ENCODE measurements at places on chromosomes 5 and 9.

- DNase-seq, result no peak
These were observed 24.4 kb downstream of the CYFIP2 start for GRCh38 chr5:157290156-157290980.

DNA sequence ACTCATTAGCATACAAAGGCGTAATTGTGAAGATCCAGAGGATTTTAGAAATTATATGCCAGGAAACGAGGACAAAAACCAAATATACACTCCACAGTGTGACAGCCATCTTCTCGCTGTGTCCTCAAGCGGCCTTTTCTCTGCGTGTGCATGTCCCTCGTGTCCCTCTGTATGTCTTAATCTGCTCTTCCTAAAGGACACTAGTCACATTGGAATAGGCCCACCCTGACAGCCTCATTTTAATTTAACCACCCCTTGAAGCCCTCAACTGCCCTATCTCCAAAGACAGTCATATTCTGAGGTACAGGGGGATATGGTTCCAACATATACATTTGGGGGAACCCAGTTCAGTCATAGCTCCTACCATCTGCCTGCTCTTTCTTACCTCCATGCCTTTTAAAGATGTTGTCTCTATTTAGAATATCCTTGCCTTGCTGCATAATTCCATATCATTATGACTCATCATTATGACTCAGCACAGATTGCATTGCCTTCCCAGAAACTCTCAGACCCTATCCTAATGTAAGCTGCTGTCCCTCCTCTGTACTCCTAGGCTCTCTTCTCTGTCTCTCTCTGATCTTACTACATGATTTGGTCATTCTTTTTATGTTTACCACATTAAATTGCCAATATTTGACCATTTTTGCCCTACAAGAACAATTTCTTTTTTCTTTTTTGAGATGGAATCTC lies 210.9 kb downstream of the AOPEP start:
- no peak for DNase-seq

DNA sequence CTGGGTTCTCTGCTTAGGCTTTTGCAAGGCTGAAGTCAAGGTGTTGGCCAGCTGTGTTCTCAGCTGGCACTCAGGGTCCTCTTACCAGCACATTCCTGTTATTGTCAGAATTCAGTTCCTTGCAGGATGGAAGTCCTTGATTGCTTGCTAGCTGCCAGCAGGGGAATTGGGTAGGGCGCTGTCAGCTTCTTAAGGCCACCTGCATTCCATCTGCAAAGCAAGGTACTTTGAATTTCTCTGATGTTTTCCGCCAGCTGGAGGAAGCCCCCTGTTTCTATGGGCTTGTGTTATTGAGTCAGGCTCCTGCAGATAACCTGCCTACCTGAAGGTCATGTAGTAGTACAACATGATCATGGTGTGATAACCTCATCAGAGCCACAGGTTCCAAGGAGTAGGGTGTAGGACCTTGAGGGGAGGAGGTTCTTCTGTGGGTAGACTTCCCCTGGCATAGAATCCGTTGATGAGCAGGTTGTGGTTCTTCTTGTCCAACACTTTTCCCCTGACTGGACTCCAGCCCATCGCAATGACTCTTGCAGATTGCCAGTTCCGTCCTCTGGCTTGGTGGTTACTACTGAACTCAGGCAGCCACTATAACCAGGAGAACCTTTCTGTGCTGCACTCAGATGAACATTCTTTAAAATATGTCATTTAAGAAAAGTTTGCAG lies 6.8 kb downstream of the TENT4A start:
- DNase-seq, result no peak

DNA sequence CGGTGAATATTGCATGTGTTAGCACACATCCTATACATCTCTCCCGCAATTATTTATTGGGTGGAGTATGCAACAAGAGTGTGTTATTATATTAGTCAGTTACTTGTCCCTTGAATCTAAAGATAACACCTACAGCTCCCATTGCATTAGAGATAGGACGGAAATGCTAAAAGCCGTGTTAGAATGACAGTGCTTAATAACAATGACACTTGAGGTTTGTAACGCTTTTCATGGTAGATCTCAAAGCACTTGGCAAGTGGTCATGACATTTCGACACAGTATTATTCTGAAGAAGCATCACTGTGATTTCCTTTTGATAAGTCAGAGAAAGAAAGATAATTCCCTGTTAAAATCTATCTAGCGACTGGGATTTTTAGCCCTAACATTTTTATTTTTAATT lies 33.4 kb upstream of the TRIO start:
- no peak for DNase-seq

GRCh38 chr5:75199946-75200345 lies 36.7 kb downstream of the ANKRD31 start:
- no peak for DNase-seq

- DNase-seq, result peak; percentile 70
These were observed 492 bp downstream of the RABL6 start for GRCh38 chr9:136808075-136808805.

GRCh38 chr5:58366461-58366860 lies 93.4 kb downstream of the PLK2 start:
- no peak for DNase-seq

- no peak for DNase-seq
These were observed 222.6 kb downstream of the CAAP1 start for GRCh38 chr9:26669701-26670670.

DNA sequence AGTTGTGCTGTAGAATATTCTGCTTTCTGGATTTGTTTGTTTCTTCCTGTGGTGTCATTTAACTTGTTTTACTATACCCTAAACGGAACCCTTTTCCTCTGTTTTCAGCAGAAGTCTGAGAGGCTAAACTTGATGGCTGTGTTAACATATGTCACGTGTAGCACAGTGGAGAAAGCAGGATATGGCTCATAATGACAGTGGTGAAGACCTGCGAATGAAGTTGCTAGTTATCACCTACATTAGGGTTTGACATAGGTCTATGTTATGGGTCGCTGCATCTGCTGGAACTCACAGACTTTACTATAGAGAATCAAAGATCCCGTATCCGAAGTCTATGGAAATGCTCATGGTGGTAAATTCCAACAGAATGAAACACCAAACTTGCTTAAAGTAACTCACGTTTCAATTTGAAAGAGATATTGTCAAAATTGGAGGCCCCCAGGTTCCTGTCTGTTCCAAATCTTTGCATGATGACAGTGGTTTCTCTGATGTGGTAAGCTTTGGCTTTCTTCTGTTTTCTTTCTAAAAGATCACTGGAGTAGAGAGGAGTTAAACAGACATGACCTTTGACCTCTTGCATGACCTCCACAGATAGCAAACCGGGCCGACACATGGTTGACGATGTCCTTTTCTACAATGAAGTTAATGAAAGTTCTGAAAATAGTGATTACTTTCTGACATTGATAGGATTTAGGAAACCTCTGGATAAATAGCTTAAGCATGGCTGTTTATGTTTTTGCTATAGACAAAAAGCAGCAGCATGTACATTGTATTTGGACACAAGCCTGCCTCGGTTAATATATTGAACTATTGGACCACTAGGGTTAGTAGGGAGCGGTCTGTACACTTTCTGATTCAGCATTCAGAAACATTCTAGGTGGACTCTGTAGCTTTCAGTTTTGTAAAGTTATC lies 3.1 kb upstream of the CATSPER3 start:
- no peak for DNase-seq

DNA sequence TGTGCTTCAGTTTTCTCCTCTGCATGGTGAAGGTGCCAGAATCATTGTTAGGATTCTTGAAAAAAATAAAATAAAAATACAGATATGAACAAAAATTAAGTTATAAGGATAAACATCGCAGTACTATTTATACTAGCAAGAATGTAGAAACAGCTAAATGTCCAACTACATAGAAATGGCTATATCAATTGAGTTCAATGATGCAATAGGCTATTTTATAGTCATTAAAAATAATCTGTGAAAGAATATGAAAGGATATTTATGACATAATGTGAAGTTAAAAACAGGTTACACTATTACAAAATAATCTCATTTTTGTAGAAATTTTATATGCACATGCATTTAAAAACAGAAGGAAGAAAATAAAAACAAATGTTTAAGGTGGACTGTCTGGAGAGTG lies 198.7 kb upstream of the TRIM32 start:
- no peak for DNase-seq

- no peak for DNase-seq
These were observed 368.4 kb downstream of the CDH18 start for GRCh38 chr5:19619571-19619970.

DNA sequence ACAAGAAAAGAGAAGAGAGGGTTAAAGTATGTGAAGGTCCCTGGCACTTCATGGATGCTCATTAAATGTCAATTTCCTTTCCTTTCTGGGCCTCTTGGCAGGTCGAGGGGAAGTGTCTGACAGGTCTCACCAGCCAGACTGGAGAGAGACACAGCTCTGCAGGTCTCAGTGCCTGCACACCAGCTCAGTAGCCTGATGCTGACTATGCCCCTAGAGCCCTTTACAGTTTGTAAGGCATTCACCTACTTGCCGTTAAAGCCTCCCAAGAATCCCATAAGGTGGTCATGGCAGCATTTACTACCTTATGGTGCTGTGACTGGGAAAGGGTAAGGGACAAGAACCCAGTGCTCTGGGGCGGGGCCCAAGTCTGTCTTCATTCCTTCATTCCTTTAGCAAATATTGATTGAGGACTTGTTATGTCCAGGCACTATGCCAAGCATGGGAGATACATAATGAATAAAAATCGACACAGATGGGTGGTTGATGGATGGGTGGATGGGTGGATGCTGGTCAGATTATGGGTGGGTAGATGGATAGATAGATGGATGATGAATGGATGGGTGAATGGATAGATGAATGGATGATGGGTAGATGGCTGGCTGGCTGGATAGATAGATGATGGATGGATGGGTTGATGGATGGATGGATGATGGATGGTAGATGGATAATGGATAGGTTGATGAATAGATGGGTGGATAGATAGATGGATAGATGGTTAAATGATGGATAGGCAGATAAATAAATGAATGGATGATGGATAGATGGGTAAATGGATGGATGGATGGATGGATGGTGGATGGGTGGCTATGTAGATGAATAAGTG lies 21.3 kb upstream of the KIF12 start:
- no peak for DNase-seq

GRCh38 chr9:113625486-113625885 lies 162.0 kb downstream of the RGS3 start:
- DNase-seq, result no peak

DNA sequence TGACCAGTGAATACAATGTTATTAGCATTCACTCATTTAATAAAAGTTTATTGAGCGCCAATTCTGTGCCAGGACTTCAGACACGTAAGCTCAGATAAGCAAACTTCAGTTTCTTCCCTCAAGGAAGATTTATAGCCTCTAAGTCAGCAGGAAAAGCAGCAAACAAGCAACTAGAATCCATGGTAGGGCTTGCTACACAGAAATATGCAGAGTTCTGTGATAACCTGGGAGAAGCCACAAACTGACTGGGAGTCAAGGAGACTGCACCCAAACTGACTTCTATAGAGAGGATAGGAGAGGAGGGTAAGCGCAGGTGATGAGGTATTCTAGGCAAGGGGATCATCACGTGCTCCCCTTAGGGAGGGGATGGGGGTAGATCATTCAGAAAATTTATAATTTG lies 1.4 kb upstream of the OGN start:
- DNase-seq, result no peak

DNA sequence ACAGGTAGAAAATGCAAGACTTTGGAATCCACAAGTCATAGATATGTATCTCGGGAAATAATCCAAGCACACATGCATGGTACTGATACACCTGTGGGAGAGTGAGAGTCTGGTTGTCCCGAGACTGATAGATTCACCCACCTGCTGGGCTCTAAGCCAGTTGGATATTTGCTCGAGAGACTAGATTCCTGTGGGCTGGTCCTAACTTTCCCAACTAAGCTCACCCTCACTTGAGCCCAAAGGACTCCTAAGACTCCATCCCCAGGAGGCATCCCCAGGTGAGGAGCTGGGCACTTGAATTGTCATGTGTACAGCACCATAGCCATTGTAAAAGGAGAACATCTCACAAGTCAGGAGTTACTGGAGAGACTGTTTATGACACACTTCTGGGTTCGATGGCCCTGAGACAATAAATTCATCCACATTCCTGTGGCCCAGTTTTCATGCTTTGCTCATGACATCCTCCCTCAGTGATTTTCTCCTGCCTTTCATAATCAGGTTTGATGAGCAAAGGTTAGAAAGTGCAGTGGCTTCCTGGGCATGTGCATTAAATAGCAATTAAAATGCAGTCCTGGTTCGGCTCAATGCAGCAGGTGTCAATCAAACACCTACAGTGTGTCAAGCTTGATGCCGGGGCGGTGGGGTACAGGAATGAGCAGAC lies 18.1 kb downstream of the SLC1A1 start:
- DNase-seq, result no peak

DNA sequence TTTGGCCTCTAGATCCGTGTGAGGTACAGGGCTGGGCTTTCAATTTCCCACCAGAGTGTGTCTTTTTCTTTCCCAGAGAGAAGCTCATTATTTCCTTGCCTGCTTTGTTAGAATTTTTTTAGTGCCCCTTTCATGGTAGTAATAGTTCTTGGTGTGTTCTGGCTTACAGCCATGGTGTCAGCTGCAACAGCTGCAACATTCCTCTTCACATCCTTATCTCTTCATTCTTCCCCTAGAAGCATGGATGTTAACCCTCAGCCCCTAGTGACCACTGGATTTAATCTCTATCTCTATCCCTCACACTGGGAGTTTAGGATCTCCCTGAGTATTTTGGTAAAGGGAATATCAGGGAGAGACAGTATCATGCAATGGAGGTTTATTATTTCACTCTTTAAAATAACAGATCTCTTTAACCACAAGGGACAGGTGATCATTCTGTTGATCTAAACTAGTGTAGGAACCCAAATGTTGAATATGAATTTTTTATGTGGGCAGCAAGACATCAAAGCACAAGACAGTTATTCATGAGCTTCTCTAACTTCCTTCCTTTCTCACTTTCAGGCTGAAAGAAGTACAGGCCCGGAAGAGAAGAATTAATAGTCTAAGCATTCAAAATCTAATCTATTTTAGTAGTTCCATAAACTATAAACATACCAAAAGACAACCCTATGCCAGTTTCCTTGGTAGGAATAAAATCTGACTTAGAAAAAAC lies 160.2 kb downstream of the FAM170A start:
- no peak for DNase-seq

DNA sequence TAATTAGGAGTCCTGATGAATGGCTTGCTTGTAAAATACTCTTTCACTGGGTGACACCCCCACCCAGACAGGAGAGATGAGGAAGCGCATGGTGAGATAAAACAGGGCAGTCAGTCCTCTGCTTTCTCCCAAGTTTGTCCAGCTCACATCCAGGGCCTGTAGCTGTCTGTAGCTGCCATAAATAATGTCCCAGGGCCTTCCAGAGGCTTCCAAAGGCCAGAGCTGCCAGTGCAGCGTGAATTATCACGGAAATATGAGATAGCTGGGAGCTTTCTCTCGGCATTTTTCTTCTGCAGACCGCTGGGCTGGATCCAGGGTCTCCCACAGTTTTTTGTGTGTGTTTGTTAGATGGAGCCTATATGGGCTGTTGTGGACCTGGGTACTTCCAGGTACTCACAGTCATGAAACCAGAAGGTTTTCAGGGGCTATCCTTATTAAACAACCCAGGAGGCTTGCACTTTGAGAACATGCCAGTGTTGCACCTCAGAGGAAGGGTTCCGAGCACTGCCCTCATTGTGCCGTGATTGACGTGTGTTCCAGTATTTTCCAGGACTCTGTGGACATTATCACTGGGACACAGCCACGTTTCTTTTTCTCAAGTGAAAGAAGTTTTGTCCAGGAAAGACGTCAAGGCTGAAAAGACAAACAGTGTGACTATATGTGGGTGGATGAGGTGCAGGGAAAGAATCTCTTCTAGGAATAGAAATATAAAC lies 117.5 kb downstream of the FGF1 start:
- DNase-seq, result no peak

- no peak for DNase-seq
These were observed at the start of gene ABITRAM for GRCh38 chr9:108934323-108934893. Gene ABITRAM (plus strand): TSS chr9:108934400. CDS start chr9:108934487, 87 bp downstream.

Measured in activated T-cell treated with anti-CD3 and anti-CD28 coated beads, Interleukin-2, amount 50 U/mL, for 1 hour (primary cell).